ENCODE measurements at places on chromosomes 12 and 14.

GRCh38 chr12:75526655-75527511 lies 15.5 kb upstream of the KRR1 start:
- no peak for DNase-seq

DNA sequence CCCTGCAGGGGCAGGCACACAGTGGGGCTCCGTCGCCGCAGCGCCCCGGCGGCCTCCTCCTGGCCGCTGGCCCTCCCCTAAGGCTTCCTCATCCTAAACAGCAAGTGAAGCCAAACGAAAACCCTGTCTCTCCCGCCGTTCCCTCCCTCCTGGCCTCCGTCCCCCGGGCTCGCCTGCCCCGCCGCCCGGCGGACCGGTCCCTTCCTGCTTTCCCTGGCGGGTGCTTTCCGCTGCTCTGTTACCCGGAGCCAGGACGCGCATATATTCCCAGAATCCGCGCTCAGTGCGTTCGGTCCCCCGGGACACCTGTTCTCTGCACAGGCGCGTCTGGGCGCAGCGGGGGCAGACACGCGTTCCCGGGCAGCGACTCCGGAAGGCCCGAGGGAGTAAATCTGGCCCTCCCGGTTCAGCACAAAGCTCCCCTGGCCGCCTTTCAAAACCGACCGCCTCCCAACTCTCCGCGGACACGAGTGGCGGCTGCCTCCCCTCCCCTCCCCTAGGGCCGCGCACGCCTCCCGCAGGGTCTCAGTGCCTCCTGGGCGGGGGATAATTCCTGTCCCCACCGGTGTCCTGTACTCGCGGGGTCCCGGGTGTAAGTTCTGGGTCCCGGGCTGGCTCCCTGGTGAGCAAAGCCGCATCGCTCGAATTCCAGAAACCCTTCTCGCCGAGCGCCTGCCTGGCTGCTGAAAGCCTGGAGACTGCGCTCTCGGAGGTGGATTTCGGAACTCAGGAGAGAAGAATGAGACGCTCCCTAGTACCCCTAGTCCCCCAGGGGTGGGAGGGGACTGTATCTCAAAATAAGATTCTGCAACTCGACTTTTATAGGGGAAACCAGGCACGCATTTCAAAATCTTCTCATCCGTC lies 21.4 kb upstream of the CEP170B start:
- no peak for DNase-seq

DNA sequence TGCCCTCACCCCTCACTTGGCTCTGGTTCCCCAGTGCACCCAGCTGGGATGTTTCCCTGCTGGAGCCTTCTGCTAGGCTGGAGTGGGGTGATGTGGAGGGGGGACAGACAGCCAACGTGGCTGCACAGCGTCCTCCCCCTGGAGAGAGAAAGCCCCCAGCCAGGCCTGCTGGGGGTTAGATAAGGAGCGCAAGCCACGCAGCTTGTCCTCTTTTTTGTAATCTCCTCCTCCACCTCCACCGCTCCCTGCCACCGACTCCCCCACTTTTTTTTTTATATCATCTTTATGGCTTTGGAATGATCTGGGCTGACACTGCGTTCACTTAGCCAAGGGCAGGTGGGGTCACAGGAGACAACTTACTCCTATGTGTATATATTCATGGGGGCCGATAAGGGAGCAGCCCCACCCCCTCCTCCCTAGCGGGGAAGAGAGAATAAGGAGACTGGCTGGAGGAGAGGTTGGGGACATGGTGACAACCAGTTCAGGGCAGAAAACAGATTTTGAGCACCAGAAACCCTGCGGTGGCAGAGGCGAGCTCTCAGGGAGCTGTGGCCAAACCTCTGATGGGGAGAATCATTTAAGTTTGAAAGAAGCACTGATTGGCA lies 169.9 kb upstream of the LHX5 start:
- DNase-seq, result no peak

DNA sequence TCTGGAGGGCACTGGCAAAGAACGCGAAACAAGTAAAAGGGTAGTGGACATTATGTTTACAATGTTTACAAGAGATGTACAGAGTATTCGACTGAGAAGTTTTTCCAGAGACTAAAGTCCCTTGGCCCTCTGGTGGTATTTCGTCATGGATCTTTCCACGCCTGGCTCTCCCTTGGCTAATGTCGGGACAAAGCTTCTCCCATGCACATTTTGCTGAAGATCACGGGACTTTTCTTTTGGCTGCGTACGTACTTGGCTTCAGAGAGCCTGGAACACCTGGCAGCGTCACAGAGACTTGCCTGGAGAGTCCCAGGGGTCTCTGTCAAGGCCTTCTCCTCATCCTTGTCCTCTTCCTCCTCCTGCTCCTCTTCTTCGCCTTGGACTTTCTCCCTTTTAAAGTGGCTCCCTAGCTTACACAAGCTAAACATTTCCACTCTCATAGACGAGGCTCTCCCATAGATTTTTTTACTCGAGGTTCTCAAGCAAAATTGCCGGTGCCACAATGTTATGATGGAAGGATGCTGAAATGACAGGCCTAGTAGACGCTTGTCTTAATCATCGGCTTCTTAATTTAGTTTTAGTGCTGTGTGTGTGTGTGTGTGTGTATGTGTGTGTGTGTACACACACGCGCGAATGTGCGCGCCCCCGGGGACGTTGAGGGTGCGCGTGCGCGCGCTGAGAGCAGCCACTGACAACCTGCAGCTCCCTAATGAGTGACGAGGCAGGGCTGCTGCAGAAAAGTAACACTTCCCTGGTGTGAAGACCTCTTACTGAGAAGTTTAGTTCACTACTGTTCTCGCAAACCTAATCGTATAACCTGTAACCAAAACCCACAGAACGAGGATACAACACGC lies 4.9 kb upstream of the FOXG1 start:
- no peak for DNase-seq

- no peak for DNase-seq
Measured at GRCh38 chr12:6380141-6381121, 3.5 kb upstream of the LTBR start.

- DNase-seq, result no peak
Measured at GRCh38 chr14:36915081-36915480, 253.4 kb downstream of the PAX9 start.

DNA sequence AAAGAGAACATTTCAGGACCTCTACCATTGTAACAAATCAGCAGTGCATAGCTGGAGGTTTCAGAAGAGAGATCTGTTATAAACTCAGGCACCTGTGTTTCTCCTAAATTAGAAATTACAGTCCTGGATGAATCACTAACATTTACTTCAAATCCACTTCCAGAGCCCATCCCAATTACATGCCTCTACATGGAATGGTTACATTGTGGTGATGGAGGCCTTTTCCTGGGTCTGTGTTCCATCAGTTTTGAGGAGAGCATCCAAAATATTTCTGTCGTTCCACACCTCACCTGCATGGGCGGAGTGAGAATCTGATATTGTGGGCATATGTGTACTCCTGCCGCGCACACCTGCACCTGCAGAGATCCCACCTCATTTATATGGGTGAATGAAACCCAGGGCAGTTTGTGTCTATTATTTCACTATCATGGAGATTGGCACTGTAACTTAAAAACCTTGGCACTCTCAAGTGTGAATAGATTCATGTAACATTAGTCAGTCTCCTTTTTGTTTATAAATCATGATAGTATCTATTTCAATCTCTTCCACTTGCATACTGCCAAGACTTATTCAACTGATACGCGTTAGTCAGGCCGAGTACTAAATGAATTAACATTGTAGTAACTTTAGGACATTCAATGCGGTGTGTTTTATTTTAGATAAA lies 215.1 kb upstream of the FAR2 start:
- DNase-seq, result no peak

DNA sequence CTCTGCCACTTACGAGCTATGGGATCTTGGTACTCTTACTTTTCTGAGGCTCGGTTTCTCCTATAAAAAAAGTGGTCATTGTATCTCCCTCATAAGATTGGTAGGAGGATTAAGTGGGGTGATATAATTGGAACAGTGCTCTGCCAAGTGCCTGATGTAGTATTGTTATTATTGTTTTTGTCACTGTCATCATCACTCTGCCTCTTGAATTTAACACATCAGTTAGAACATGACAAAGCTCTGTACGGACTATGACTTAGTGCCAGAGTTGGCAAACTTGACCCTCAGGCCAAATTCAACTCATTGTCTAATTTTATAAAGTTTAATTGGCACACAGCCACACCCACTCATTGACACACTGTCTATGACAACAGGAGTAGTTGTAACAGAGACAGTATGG lies 229.0 kb upstream of the NOS1 start:
- no peak for DNase-seq

DNA sequence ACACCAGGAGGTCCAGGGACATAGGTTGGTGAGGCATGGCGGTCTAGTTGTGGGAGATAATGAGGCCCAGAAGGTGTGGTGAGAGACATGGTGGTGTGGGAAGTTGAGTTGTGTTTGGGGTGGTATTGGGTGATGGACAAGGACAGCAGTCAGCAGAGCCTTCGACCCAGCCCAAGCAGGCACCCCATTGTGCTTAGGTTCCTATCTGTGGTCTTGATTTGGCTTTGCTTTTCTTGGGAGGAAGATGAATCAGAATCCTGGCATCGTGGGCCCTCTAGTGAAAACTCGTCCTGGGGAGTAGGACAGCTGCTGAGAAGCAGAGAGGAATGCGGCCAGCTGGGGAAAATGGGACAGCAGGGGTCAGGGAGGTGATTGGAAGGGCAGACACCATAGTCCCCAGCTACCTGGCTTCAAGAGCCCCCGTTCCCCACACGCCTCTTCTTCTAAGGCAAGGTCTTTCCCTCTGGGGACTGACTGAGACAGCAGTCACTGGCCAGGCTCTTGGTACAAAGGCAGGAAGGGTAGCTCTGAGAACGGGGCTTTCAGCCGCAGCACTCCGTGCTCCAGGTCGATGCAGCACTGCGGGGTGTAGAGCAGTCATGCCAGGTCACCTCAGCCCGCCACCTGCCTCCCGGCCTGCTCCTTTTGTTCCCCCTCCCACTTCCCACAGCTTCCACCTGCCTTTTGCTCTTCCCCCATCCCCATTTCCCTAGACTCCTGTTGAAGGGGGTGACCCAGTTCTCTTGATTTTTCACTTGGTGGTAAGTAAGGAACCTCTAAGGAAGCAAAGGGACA lies 7.9 kb downstream of the NRIP2 start:
- no peak for DNase-seq

GRCh38 chr14:89207925-89208328 lies 209.1 kb downstream of the FOXN3 start:
- no peak for DNase-seq

DNA sequence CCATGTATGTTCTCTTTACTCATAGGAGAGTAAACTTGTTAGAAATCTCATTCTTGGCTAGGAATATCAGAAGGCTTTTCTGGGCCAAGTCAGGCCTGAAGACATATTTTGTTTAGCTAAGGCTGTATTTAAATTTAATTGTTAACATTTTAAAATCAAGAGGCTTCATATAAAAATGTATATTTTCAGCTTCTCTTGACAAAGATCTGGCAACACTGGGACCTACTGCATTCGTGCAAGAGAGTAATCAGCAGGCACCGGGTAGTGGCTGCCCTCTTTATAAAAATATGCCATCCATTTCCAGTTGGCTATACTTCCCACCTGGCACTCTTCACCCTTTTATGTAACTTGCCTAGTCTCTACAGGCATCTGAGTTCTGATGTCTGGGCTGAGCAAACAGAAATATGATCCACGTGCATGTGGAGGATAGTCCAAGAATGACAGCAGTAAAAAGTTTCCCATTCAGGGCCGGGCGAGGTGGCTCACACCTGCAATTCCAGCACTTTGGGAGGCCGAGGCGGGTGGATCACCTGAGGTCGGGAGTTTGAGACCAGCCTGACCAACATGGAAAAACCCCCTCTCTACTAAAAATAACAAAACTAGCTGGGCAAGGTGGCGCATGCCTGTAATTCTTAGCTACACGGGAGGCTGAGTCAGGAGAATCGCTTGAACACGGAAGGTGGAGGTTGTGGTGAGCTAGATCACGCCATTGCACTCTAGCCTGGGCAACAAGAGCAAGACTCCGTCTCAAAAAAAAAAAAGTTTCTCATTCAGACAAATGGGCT lies 2.0 kb upstream of the SOS2 start:
- peak; percentile 8 for DNase-seq

- DNase-seq, result no peak
Measured at GRCh38 chr14:98477935-98478334, 794.1 kb downstream of the BCL11B start.

- DNase-seq, result no peak
Measured at GRCh38 chr14:24335461-24336171, 745 bp upstream of the ADCY4 start.

- DNase-seq, result peak; percentile 43
Measured at GRCh38 chr14:73725116-73726024, 11.2 kb upstream of the PNMA1 start.

DNA sequence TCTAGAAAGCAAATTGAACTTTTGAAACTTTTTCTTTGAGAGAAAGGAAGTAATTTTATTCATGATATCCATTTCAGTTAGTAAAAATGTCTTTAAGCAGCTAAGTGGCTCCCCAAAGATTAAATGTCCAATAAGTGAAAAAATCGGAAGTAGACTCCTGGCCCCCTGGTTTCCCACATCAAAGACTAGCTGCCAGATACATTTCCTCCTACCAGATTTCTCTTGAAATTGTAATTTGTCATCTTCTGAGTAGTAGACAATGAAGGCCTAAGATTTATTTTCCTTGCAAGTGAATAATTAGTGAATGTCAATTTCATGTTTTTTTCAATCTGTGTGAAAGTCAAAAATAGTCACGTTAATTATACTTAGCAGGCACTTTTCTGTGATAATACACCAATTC lies 321.9 kb downstream of the SYT1 start:
- no peak for DNase-seq

- DNase-seq, result no peak
Measured at GRCh38 chr12:75748136-75748535, 236.7 kb upstream of the KRR1 start.

DNA sequence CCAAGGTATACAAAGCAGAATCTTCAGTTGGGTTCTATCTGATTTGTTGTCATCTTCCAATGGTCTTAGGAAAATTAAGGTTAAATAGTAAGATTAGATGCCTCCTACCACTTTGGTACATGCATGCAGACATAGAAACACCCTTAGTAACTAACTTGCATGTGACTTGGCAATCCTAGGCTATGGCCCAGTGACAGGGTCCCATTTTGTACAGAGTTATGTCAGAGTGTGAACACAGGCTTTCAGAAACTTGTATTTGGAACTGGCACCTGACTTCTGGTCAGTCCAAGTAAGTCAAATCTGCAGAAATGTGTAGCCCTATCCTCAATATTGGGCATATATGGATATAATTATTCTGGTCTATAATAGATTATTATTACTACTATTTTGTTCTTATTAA lies 53.1 kb downstream of the DAD1 start:
- no peak for DNase-seq

- DNase-seq, result no peak
Measured at GRCh38 chr12:19643635-19644034, 204.3 kb downstream of the AEBP2 start.

Data from stimulated activated CD4-positive, alpha-beta T cell treated with anti-CD3 and anti-CD28 coated beads, Interleukin-4, amount 100 ng/mL, for 1 hour (primary cell).